Left cardiac atrium (tissue), 4 donors: ENCODE measurements at places on chromosomes 13 and 19. TPM values are rescaled to one million over a fixed set of nuclear protein-coding genes. Genes with fewer than 3 reads are reported as not detected.

- DNase-seq: no peak
Observed at GRCh38 chr13:114154476-114154875, 22.1 kb upstream of the RASA3 start.

DNA sequence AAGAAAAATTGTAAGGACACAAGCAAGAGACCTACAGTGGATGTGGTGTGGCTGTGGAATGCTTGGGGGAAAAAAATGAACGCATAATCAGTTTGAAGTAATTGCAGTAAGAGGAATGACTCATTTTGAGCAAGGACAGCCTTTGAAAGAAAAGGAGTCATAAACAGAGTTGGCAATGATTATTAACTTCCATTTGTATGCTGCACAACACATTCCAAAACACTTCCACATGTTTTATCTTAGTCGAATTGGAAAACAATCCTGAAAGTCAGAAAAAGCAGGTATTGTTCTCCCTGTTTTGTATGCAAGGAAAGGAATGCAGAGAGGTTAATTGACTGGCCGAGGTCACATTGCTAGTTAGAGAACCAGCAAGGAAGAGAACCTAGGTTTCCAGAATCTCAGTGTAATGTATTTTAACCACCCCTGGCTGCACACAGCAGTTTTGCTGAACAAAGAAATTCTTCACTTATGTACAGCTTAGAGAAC, 630.0 kb upstream of the MIR17HG start:
- no peak for DNase-seq

DNA sequence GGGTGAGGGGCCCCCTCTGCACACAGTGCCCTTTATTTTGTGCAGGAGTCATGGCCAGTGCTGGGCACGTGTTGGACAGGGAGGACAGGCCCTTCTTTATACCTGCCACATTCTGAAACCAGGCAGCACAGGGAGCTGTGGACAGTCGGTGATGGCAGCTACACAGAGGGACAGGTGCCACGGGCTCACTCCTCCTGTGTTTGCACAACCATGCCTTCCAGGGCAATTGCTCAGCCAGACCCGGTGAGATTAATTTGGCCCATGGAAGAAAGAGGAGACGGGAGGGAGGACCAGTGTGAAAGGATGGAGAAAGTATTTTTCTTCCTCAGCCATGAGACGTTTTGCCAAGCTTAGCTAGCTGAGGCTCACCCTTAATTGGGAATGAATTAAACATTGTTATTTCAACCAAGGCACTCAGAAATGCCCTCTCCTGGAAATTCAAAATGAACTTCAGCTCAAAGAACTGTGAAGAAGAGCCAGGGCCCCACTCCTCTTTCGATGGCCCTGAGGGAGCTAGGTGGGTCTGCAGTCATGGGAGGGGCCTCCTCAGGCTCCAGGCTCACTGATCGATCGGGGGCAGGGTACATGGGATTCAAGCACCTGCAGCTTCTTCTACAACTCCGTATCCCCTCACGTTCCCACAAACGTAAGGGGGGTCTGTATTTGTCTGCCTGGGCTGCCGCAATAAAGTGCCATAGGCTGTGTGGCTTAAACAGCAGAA, 41.2 kb downstream of the SHISA2 start:
- no peak for DNase-seq

Gene P2RY11
- total RNA-seq: 13.2 TPM
